ENCODE measurements at places on chromosomes 12 and 14.

- no peak for DNase-seq
Observed at GRCh38 chr12:63308671-63309070, 157.7 kb upstream of the AVPR1A start.

DNA sequence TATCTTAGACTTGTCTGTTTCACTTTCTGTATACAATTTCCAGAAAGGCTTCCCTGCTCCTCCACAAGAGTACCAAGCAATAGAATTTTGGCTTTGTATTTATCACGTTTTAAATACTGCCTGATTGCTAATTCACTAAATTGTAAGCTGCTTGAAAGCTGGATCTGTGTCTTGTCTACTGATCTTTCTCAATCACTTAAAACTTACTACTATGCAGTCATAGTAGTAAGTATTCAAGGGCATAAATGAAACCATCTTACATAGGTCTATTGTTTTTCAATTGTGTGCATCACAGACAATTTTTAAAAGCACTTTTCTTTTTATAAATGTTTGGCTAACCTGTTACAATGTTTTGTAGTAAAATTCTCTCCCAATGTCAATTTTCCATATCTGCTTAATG is 1.2 kb upstream of the GLIPR1L2 start:
- no peak for DNase-seq

GRCh38 chr14:94132285-94132887 is 3.0 kb upstream of the IFI27L2 start:
- DNase-seq, result peak; percentile 47

DNA sequence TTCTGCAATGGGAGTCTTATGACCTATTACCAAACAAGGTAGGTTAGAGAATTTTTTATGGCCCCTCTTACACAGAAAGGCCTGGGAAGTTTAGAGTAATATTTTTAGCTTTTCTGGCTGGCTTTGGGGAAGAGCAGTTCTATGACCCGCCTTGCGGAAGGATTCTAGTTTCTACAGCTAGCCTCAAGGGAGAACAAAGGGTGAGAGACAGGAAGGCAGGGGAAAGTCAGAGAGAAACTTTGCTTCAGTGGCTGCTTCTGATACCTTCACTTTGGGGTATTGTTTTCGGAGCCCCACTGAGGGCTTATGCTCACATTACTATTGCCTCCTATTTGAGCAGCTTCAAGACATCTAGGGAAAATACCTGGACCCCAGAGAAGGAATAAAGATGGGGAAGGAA is 80.7 kb upstream of the NUDT4 start:
- no peak for DNase-seq

DNA sequence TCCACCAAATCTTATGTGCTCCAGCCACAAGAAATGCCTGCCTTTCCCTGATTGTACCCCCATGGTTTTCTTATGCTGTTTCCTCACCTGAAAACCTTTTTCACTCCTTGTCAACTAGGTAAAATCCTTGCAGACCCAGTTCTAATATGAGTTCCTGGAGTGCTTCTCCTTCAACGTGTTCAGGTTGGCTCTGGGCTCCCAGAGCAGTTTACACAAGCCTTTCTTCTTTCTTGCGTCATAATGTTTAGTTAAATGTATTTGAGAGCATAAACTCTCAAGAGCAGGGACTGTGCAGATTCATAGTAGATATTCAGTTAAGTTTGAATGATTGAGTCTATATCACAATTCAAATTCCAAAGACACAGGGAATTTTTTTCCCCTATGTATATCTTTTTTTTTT is 484.8 kb upstream of the CCDC196 start:
- DNase-seq, result no peak

- DNase-seq, result no peak
Observed at GRCh38 chr14:34325493-34325892, 136.5 kb downstream of the SPTSSA start.

GRCh38 chr14:101010293-101010692 is 106.8 kb upstream of the RTL1 start:
- DNase-seq, result no peak

- no peak for DNase-seq
Observed at GRCh38 chr14:68576496-68577244, 216.2 kb downstream of the ZFP36L1 start.

- no peak for DNase-seq
Observed at GRCh38 chr14:80705241-80705980, 236.1 kb downstream of the CEP128 start.

DNA sequence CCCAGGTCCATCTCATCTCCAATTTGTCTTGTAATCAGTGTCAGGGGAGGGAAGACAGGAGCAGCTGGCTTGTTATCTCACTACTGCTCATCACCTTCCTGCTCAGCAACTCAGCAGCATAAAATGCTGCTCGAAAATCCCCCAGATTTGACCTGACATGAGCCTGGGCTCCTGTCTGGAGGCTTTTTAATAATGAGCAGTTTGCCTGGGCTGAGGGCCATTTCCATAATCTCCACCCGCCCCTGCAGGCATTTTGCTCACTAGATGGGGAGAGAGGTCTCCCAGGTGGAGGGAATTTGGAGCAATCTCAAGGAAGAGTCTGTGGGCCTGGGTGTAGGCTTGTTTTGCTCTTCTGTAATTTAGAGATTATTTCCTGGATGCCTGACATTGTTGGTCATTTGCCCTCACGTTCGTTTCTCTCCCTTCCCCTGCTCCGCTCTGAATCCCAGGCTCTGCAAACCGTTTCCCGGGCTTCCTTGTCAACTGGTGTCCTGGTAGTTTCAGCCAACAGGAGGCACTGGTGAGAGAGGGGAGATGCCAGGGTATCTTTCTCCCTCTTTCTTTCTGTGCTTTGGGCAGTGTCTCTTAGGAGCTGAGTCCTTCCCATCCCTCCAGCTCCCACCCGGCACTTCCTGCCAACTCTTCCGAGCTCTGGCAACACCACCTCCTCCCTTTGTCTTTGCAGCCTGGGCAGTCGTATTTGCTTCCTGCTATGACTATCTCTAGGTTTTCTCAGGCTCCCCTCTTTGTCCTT is 299.2 kb downstream of the GLT1D1 start:
- DNase-seq, result no peak

GRCh38 chr12:32455607-32456071 is 56.3 kb downstream of the FGD4 start:
- DNase-seq, result peak; percentile 77

DNA sequence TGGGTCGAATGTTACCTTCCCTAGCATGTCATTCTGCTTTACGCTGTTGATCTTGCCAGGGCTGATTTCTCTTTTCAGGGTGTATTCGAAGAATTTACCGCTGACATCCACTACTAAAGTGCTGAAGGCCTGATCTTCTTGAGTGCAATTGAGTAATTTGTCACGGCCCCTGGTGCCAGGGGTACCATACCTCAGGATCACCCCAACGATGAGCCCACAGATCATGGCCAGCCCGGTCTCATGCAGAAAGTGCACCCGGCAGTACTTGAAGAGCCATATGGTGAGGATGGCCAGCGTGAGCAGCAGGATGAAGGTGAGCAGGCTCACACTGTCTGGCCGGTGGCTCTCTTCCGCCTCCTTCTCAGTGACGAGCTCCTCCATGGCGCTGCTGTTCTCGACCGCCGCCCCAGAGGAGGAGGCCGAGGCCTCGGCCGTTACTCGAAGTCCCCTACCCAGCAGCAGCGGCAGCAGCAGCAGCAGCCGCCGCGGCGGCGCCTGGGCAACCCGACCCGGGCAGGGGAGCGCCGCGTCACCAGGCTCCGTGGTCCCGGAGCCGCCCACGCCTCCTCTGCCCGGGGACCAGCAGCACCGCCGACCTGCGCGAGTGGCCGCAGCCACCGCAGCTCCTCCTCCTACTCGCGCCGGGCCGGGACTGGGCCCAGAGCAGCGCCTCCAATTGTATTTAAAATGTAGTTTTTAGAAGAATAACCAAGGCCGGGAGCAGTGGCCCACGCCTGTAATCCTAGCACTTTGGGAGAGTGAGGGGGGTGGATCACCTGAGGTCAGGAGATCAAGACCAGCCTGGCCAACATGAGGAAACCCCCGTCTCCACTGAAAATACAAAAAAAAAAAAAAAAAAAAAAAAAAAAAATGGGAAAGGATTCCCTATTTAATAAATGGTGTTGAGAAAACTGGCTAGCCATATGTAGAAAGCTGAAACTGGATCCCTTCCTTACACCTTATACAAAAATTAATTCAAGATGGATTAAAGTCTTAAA is 58.5 kb upstream of the TMPO start:
- no peak for DNase-seq

DNA sequence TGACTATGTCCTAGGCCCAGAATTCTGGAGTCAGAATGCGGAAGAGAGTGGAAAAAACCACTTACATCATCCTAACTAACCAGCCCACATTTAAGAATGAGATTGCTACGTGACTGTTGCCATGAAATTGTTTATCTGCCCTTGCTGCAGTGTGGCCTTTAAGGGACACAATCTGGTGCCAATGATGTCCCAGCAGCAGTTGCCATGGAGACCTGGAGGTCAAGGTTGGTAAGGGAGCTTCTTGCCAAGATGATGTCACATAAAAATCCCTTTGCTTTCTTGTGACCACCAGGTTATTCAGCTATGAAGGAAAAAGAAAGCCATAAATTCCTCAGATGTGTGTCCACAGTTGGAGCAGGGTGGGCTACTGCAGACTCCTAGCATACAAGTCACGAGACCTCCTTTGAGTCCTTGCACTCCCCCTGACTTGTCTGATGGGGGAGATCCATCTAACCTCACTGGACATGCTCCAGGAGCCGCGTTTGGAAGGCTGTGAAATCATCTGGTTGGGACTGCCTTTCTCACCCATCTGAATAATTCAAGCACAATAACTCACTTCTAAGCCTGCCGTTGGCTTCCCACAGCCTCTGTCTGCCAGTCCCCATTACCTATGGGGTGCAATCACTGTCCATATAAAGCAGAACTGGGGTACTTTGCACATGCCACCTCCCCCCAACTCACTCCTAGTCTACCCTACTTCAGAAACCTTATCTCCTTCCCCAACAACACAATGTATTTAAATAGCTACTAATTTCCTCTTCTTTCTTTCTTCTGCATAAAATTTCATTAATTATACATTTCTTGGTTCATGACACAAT is 165.6 kb downstream of the ZFP36L1 start:
- no peak for DNase-seq

DNA sequence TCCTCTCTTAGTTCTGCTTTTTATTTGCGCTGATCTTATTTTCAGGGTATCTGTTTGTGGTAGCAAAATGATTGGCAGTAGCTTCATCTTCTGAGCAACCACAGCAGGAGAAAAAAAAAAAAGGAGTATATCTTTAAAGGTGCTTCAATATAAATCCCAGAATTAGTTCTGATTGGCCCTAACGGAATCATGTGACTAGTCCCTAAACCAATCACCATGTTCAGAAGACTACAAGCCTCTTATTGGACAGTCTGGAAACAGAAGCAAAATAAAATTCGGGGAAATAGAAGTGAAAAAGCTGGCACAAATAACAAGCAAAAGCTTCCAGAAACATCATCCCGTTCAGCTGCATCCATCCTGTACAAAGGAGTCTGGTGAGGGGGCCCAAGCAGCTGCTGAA is 49.9 kb upstream of the PTPRO start:
- DNase-seq, result no peak

DNA sequence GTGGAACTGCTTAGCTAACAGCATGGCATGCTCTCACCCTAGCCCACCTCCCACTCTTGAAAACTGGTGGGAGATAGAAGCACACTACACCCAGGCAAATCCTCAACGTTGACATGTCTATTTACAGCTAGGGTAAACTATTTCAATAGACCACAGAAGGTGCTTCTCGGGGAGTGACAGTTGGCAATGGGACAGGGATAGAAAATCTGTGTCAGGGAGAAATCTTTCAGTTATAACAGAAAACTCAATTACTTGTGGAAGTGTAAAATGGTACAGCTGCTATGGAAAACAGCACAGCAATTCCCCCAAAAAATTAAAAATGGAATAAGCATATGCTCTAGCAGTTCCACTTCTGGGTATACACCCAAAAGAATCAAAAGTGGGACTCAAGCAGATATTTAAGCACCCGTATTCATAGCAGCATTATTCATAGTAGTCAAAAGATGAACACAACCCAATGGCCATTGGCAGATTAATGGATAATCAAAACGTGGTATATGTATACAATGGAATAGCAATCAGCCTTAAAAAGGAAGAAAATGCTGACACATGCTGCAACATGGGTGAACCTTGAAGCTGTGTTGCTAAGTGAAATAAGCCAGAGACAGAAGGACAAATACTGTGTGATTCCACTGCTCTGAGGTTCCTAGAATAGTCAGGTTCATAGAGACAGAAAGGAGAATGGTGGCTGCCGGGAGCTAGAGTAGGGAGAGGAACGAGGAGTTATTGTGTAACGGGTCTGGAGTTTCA is 92.5 kb downstream of the STAB2 start:
- no peak for DNase-seq

- no peak for DNase-seq
Observed at GRCh38 chr12:117980616-117981015, 11.8 kb upstream of the KSR2 start.
